ENCODE measurements at places on chromosomes 5 and 9. TPM values are rescaled to one million over a fixed set of nuclear protein-coding genes. Genes with fewer than 3 reads are reported as not detected.

DNA sequence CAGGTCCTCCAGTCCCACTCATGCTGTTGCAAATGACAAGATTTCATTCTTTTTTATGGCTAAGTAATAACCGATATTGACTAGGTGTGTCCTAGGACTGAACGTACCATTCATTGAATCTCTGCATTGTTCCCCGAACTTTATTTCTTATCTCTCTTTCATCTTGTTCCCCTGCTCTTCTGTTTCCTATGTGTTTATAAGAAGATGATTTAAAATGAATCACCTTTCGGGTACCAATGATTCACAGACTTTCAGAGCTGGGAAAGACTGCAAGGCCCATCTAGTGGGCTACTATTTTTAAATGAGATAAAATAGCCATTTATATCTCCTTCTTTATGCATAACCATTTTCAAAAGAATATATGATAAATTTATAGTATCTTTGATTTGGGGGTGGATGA lies 133.0 kb downstream of the CDH18 start:
- H3K36me3 ChIP-seq, result no peaks in the 10 kb centered on the region
- no peak overlapping the region for H3K27ac ChIP-seq
- no peaks in the 10 kb centered on the region for H3K27me3 ChIP-seq
- no peaks in the 10 kb centered on the region for H3K4me1 ChIP-seq
- H3K4me3 ChIP-seq, result no peak overlapping the region

GRCh38 chr5:145495196-145495595 lies 339.9 kb downstream of the PRELID2 start:
- no peak for DNase-seq
- no peak overlapping the region for H3K27ac ChIP-seq
- H3K4me3 ChIP-seq, result no peak overlapping the region
- no peaks in the 10 kb centered on the region for H3K27me3 ChIP-seq
- H3K36me3 ChIP-seq, result no peaks in the 10 kb centered on the region
- no peaks in the 10 kb centered on the region for H3K4me1 ChIP-seq

DNA sequence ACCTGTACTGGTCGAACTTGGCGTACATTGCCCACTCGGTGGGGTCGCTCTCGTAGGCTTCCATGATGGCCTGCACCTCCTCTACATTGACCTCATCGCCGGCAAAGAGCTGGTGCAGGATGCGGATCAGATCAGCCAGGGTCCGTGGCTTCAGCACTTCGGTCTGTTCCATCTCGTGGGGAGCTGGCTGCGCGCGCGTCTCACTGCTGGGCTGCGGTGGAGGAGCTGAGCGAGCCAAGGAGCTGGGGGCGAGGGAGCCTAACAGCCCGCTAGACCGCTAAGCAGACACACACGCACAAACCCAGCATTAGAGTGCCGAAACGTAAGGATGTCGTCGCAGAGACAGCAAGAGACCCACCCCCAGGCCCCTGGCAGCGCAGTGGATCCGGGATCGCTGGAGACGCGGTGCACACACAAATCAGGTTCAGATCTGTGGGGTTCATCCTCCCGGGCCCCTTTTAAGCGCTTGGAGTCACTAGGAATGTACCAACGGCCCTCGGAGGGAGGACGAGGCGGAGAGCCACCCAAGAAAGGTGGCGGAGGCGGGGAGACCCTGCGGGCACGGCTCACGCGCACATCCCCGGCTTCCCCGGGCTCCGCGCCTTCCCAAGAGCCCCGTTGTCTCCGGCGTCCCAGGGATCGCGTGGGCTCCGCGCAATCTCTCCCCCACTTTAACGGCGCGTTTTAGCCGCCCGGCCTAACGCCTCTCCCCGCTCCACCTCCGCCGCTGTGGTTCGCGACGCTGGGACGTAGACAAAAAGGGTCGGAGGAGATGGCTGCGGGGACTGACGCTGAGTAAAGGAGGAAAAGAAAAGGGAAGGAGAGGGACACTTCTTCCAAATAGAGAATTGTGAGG lies at the start of gene CDO1:
Gene CDO1 (minus strand): TSS at position 434 of the 856 bp plus-strand sequence. CDS start 262 bp downstream, at position 172.
- no peak within 1 kb of the TSS for H3K27ac ChIP-seq
- H3K27me3 ChIP-seq, result peaks cover 84% of the 10 kb centered on the region
- DNase-seq, result peak; percentile 20
- H3K36me3 ChIP-seq, result no peaks in the 10 kb centered on the region

- no peak overlapping the region for H3K4me3 ChIP-seq
- no peak overlapping the region for H3K27ac ChIP-seq
- H3K4me1 ChIP-seq, result no peaks in the 10 kb centered on the region
- no peak for DNase-seq
- H3K36me3 ChIP-seq, result peaks cover 8% of the 10 kb centered on the region
- peaks cover 13% of the 10 kb centered on the region for H3K27me3 ChIP-seq
Measured at GRCh38 chr9:98335661-98336060, 80.2 kb upstream of the TBC1D2 start.

- H3K4me3 ChIP-seq, result no peak overlapping the region
- H3K27ac ChIP-seq, result no peak overlapping the region
- H3K27me3 ChIP-seq, result peaks cover 5% of the 10 kb centered on the region
- no peak for DNase-seq
Measured at GRCh38 chr9:20319641-20320337, 302.5 kb downstream of the MLLT3 start.

DNA sequence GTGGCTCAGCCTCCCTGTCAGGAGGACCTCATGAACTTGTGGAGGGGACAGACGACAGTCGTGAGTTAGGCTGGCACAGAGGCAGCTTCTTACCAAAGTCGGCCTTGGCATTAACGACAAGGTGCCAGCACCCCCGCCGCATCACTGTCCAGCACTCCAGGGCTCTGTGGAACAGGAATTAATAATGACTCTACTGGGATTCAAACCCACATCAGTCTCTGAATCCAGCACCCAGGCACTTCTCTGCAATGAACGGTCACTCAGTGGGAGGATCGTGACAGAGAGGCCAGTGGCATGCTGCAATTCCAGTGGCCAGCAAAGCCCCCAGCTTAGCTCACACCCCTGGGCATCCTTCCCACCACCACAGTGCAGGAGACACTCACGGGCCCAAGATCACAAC lies 263.3 kb upstream of the ADAMTS16 start:
- H3K4me3 ChIP-seq, result no peak overlapping the region
- DNase-seq, result no peak
- H3K4me1 ChIP-seq, result no peaks in the 10 kb centered on the region
- H3K27me3 ChIP-seq, result no peaks in the 10 kb centered on the region
- no peak overlapping the region for H3K27ac ChIP-seq

DNA sequence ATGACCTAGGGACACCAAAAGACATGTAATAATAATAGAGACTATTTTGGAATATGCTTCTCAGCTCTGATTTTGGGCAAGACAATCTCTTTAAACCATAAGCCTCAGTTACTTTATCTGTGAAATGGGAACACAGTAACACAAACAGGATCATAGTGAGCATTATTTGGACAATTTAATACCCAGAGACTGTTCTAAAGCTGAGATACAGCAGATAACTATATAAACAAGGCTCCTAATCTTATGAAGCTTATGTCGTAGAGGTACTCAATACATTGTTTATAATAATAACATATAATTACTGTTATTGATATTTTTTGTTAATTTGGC lies 250.8 kb downstream of the SEC61B start:
- no peak overlapping the region for H3K4me3 ChIP-seq
- no peak overlapping the region for H3K27ac ChIP-seq
- no peak for DNase-seq
- peaks cover 21% of the 10 kb centered on the region for H3K27me3 ChIP-seq
- peaks cover 5% of the 10 kb centered on the region for H3K4me1 ChIP-seq

DNA sequence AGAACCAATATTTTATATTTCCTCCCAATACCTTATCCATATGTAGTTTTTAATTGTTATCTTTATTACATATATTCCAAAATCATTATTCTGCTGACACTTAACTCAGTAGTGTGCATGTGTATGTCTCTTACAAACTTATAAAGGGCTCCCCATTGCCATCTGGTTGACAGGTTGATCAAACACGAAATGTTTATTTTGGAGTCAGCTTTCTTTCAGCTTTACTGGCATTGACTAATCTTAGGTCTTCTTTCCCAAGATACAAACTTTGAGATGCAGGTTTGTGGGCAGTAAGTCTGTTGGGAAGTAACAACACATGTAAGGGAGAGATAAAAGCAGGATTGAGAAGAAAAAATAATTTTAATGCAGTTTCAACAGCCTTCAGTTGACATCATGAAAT lies 716.0 kb upstream of the CHD1 start:
- H3K27ac ChIP-seq, result no peak overlapping the region
- DNase-seq, result no peak
- H3K36me3 ChIP-seq, result no peaks in the 10 kb centered on the region
- no peak overlapping the region for H3K4me3 ChIP-seq
- H3K27me3 ChIP-seq, result no peaks in the 10 kb centered on the region

GRCh38 chr9:7439355-7439995 lies 360.1 kb downstream of the DMAC1 start:
- no peaks in the 10 kb centered on the region for H3K4me1 ChIP-seq
- no peak for DNase-seq
- H3K36me3 ChIP-seq, result no peaks in the 10 kb centered on the region
- no peaks in the 10 kb centered on the region for H3K27me3 ChIP-seq
- H3K27ac ChIP-seq, result no peak overlapping the region

GRCh38 chr9:99921875-99922710 lies 15.6 kb downstream of the STX17 start:
- no peak overlapping the region for H3K4me3 ChIP-seq
- peaks cover 81% of the 10 kb centered on the region for H3K36me3 ChIP-seq
- H3K27me3 ChIP-seq, result no peaks in the 10 kb centered on the region
- no peaks in the 10 kb centered on the region for H3K4me1 ChIP-seq
- DNase-seq, result no peak

AK3 gene
- 31.4 TPM for polyA plus RNA-seq

GRCh38 chr9:4287386-4287785 lies 12.5 kb downstream of the GLIS3 start:
- H3K4me1 ChIP-seq, result no peaks in the 10 kb centered on the region
- peaks cover 29% of the 10 kb centered on the region for H3K27me3 ChIP-seq
- no peak for DNase-seq
- H3K36me3 ChIP-seq, result no peaks in the 10 kb centered on the region
- H3K27ac ChIP-seq, result no peak overlapping the region

GRCh38 chr9:124216474-124217176 lies 41.1 kb upstream of the NEK6 start:
- peak; percentile 78 for DNase-seq
- H3K27me3 ChIP-seq, result no peaks in the 10 kb centered on the region
- H3K4me3 ChIP-seq, result peak overlapping the region; percentile 76
- peaks cover 89% of the 10 kb centered on the region for H3K4me1 ChIP-seq
- H3K27ac ChIP-seq, result peak overlapping the region; percentile 93

DNA sequence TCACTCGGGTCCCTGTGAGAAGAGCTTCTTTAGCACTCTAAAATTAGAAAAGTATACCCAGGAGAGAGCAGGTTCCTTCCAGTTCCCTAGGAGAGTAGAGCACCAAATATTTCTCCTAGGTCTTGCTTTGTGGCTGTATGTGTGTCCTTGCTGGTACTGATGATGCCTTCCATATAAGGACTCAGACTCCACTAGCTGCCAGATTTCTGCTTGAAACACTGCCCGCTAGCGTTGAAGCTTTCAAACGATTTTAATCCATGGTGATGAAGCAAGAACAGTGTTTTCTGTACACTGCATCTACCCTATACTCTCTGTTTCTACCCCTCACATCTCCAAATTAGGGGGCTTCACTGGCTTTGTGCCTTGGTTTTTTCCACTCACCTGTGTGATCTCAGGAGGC lies 2.4 kb upstream of the SMC2 start:
- no peaks in the 10 kb centered on the region for H3K36me3 ChIP-seq
- H3K4me3 ChIP-seq, result no peak overlapping the region
- peaks cover 19% of the 10 kb centered on the region for H3K4me1 ChIP-seq
- H3K27ac ChIP-seq, result no peak overlapping the region

MARCOL gene
- not detected for polyA plus RNA-seq

DMGDH gene
- not detected for polyA plus RNA-seq

DNA sequence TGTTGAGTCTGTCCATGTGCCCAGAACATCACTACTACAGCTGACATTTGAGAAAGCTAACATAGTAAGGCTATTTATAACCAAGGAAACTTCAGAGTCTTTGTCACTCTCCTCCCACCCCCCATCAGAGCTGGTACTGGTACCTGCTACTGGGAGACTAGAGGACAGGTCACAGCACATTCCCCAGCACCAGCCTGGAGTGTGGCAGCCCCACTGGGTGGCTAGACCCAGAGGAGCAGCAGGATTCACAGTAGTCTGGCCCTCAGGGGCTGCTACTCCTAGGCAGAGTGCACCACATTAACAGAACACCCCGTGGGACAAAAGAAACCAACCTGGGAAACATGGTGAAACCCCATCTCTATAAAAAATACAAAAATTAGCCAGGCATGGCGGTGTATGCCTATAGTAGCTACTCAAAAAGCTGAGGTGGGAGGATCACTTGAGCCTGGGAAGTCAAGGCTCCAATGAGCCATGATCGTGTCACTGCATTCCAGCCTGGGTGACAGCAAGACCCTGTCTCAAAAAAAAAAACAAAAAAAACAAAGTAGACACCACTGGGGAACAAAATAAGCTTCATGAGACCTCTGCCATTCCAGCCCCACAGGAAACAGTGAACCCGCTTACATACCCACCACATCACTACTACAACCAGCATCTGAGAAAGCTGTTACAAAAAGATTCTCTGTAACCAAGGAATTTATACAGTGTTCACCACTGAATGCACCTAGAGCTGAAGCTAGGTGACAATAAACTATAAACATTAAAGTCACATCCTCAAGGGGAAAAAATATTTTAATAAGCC lies 26.3 kb upstream of the PTGER4 start:
- no peak for DNase-seq
- H3K27ac ChIP-seq, result peak overlapping the region; percentile 39
- no peaks in the 10 kb centered on the region for H3K27me3 ChIP-seq

- H3K27ac ChIP-seq, result no peak overlapping the region
- H3K4me1 ChIP-seq, result no peaks in the 10 kb centered on the region
- no peak for DNase-seq
Measured at GRCh38 chr5:72647806-72648205, 140.6 kb upstream of the ZNF366 start.

DNA sequence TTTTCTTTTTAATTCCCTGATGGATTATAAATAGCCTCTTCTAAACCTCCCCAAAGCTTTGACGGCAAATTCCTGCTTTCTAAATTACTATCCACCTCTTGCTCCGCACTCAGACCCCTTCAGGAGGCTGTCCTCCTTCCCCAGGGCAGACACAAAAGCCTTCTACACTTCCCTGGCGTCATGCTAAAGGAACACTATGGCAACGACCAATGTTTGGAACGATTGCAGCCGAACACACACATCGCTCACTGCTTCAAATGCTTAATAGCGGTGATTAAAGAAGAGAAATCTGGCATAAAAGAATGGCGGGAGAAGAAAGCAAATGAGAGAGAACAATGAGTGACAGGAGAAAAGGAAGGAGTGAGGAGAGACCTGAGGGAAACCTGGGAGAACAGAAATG lies 297.3 kb downstream of the MLLT3 start:
- peaks cover 13% of the 10 kb centered on the region for H3K27me3 ChIP-seq
- no peak overlapping the region for H3K4me3 ChIP-seq
- no peaks in the 10 kb centered on the region for H3K4me1 ChIP-seq
- no peak overlapping the region for H3K27ac ChIP-seq

RLN2 gene
- polyA plus RNA-seq, result not detected

- H3K36me3 ChIP-seq, result peaks cover 25% of the 10 kb centered on the region
- no peak for DNase-seq
- peak overlapping the region; percentile 28 for H3K27ac ChIP-seq
- H3K4me3 ChIP-seq, result no peak overlapping the region
- H3K27me3 ChIP-seq, result no peaks in the 10 kb centered on the region
Measured at GRCh38 chr9:137784046-137784445, 93.5 kb upstream of the CACNA1B start.

GRCh38 chr9:93009337-93010015 lies 49.0 kb upstream of the SUSD3 start:
- H3K27me3 ChIP-seq, result no peaks in the 10 kb centered on the region
- peaks cover 17% of the 10 kb centered on the region for H3K4me1 ChIP-seq
- H3K4me3 ChIP-seq, result no peak overlapping the region
- H3K27ac ChIP-seq, result no peak overlapping the region

DBH gene
- polyA plus RNA-seq, result not detected

C9orf78 gene
- polyA plus RNA-seq, result 112 TPM

STK10 gene
- polyA plus RNA-seq, result 38.1 TPM

FAM153A gene
- polyA plus RNA-seq, result not detected

Data from naive B cell (primary cell).